ENCODE measurements at places on chromosomes 4 and X.

DNA sequence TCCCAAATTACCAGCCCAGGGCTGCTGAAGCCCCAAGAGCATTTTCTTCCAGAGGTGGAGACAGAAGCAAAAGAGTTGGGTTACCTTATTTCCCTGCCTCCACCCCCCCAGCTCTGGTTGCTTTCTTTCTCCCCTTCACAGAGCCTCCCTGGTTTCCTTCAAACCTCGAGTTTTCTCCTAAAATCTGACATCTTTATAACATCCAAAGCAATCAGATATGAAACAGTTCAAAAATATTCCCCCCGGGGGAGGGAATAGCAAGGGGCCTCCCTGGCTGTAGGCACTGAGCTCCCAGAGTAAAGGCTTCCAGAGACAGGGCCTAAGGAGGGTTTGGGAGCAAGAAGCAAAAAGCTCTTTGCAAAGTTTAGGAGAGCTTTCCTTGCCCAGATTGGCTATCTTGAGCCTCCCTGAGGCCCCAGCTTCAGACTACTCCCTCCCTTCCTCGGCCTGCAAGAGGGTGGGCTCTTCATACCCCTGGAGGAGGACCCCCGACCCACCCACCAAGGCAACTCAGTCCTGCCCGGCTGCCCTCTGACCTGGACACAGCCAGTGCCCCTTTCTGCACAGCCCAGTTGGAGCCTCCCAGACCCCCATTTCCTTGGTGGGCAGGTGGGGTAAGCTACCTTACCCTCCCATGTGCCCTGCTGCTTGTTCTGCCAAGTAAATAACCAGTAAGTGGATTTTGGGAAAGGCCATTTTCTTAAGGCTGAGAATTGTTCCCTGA is 7.6 kb downstream of the MAMLD1 start:
- DNase-seq: no peak

DNA sequence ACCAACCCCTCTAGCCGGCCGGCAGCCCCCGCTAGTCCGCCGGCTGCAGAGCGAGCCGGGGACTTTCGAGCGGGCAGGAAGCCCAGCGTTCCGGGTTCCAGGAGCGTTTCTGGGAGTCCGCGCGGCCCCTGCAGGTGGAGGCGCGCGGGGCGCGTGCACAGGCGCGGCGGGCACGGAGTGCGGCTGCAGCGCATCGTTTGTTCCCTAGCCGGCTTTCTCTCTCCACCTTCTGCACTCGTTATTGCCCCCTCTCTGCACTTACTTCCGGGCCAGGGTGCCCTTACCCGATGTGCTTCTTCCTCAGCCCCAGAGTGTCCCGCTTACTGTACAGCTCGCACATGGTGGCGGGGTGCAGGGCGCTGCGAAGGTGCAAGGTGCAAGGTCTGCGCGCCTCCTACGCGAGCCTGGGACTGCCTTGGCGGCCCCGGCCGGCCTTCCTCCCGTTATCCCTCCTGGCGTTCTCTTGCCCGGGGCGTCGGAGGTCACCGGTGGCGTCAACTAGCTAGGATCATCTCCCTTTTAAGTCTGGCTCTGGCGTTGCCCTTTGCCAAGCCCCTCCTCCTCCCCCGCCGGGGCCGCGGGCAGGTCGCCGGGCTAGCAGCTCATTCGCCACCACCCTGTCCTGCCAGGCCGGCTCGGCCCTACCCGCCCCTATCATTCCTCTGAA is at the start of gene ETNPPL:
TSS of gene ETNPPL (minus strand) at position 495 of the 667 bp plus-strand sequence. CDS start at position 340, 155 bp downstream.
- DNase-seq: no peak

DNA sequence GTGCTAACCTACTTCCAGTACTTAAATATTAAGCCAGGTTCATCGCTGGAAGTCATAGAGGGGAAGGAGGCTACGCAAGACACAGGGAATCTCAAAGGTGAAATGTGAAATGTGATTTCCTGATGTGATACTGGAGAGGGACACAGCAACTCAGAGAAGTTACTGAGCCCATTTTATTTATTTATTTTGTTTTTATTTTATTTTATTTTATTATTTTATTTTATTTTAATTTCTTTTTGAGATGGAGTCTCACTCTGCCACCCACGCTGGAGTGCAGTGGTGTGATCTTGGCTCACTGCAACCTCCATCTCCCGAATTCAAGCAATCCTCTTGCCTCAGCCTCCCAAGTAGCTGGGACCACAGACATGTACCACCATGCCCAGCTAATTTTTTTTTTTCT is 19.7 kb downstream of the CLRN2 start:
- no peak for DNase-seq

GRCh38 chr4:8039853-8040252 is 100.2 kb upstream of the AFAP1 start:
- DNase-seq: no peak

DNA sequence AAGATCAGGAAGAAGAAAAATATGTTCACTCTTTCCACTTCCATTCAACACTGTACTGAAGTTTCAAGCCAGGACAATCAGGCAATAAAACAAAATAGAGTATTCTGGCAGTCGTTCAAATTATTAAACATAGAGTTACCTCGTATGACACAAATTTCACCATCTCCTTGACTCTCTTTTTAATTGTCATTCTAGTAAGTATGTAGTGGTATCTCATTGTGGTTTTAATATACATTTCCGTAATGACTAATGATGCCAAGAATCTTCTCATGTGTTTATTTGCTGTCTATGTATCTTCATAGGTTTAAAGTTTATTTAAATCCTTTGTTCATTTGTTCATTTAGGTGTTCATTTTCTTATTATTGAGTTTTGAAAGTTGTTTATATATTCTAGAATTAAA is 352.2 kb downstream of the IDS start:
- DNase-seq: no peak

DNA sequence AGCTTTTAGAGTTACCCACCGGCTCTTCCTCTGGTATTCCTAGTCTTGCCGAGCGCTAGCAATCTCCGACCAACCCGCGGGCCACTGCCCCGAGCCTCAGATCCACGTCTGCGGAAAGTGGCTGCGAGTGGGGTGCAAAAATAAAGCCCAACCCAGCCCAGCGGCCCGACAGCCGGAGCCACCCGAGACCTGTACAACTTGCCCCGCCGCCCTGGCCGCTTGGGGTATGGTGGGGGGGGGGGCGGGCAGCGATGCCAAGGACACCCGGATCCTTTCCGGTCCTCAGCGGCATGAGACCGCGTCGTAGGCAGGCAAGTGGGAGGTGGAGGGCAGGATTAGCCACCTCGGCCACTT is 1.6 kb downstream of the SLITRK4 start:
- no peak for DNase-seq

DNA sequence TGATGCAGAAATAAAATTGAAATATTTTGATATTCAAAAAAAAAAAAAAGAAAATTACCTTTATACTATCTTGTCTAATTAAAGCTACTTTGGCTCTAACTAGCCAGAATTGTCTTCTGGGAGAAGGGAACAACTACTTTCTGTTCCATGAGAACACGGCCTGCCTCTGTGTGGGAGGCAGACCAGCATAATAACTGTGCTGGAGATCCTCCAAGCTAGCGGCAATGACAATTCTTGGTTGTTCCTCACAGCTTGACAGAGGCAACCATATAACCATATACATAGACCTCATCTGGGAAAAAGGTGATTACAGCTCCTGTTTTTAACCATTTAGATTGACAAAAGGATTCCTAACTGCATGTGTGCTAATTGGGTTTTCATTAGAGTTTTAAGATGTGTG is 95.7 kb downstream of the RBMX2 start:
- no peak for DNase-seq
